ENCODE measurements at places on chromosomes 2 and 18.

- H3K27ac ChIP-seq, result no peak overlapping the region
- no peaks in the 10 kb centered on the region for H3K4me1 ChIP-seq
- no peak for DNase-seq
- no peaks in the 10 kb centered on the region for H3K27me3 ChIP-seq
- H3K36me3 ChIP-seq, result no peaks in the 10 kb centered on the region
Observed at GRCh38 chr2:73588177-73588576, 54.0 kb downstream of the NAT8 start.

DNA sequence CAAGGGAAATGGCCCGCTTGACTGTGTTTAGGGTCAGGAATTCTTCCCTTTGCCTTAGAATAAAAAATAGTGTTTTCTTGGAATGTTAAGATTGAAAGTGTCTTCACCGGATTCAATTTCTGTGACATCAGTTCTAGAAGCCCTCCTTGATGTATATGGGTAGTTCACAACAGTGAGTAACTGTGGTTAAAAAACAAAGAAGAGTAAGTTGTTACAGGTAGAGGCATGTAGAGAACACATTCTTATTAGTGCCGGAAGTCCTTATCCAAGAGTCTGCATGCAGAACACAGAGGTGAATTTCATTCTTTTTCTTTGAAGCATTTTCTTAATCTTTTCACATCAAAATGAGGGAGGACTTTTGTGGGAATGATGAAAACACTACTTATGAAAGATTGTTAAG, 105.5 kb downstream of the FMNL2 start:
- no peak overlapping the region for H3K4me3 ChIP-seq
- DNase-seq, result no peak
- no peaks in the 10 kb centered on the region for H3K36me3 ChIP-seq
- peaks cover 47% of the 10 kb centered on the region for H3K4me1 ChIP-seq

DNA sequence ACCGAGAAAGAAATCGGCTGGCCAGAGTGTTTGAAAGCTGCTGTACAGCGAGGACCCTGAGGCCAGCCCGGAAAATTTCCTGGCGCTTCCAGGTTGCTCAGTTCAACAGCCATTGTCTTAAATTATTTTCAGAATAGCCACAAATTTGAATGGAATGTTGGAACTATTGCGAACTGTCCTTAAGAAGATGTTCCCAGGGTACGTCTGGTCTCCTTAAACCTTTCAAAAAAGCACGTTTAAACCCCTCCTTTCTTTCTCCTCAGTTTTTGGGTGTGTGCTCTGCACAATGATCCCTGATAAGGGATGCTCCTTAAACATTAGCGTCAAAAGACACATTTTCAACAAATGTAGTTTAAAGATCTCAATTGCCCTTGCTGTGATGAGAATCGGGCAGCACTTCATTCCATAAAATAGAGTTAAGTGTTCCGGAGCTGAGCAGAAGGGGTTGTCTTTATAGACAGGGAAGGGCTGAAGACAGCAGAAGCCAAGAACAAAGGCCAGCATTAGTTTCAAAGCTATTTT, 14.5 kb upstream of the LPIN2 start:
- no peaks in the 10 kb centered on the region for H3K4me1 ChIP-seq
- no peak overlapping the region for H3K4me3 ChIP-seq
- H3K36me3 ChIP-seq, result no peaks in the 10 kb centered on the region
- H3K27ac ChIP-seq, result no peak overlapping the region

- H3K4me3 ChIP-seq, result no peak overlapping the region
- no peaks in the 10 kb centered on the region for H3K27me3 ChIP-seq
- no peaks in the 10 kb centered on the region for H3K36me3 ChIP-seq
Observed at GRCh38 chr2:80464275-80464674, 159.7 kb upstream of the LRRTM1 start.

DNA sequence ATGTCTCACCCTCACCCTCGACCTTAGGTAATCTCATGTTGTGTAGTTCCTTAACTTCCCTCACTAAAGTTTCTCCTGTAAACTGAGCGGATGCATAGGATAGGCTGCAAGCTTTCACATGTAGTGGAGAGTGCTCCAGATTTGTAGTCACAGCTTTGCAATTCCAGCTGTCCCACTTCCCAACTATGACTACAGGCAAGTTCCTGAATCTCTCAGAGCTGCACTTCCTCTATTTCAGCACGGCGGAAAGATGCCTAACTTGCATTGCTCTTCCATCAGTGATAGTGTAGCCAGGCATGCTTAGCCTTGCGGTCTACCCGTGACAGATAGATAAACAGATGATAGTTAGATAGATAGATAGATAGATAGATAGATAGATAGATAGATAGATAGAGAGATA, 183.1 kb upstream of the CCDC68 start:
- DNase-seq, result no peak
- no peaks in the 10 kb centered on the region for H3K36me3 ChIP-seq
- H3K4me1 ChIP-seq, result no peaks in the 10 kb centered on the region
- no peaks in the 10 kb centered on the region for H3K27me3 ChIP-seq

DNA sequence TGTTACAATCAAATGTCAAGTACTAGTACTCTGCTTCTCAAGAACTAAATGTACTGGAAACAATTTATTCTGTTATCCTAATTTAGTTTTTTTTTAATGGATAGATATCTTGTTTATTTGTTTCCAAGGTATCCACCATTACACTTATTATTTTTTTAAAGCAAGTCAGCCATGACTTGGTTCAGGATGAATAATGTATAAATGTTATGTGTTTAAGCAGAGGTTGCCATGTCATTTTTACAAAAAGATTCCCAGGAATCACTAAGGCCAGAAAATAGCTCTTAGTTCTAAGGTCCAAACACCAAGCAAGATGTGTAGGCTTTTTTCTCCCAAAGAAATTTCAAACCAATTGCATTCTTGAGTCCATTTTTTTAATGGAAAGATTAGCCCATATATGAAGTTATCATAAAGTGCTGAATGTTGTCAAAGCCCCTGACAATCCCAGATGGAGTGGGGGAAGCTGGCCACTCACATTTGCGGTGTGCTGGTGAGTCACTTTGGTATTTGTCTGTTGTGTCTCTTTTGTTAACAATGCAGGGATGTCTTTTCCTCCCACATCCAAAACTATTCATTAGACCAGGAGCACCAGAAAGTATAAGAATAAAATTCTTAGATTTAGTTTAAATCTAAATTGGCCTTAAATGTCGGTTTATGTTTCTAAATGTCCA, 158.9 kb downstream of the COL6A3 start:
- H3K36me3 ChIP-seq, result no peaks in the 10 kb centered on the region
- no peaks in the 10 kb centered on the region for H3K27me3 ChIP-seq
- DNase-seq, result no peak
- H3K27ac ChIP-seq, result peak overlapping the region; percentile 73

- H3K27me3 ChIP-seq, result peaks cover 4% of the 10 kb centered on the region
- no peak for DNase-seq
- no peaks in the 10 kb centered on the region for H3K4me1 ChIP-seq
- H3K36me3 ChIP-seq, result no peaks in the 10 kb centered on the region
- H3K4me3 ChIP-seq, result no peak overlapping the region
Observed at GRCh38 chr18:62384610-62385097, 59.5 kb downstream of the TNFRSF11A start.
